BJ (cell line): ENCODE measurements at places on chromosomes 13 and 19.

DNA sequence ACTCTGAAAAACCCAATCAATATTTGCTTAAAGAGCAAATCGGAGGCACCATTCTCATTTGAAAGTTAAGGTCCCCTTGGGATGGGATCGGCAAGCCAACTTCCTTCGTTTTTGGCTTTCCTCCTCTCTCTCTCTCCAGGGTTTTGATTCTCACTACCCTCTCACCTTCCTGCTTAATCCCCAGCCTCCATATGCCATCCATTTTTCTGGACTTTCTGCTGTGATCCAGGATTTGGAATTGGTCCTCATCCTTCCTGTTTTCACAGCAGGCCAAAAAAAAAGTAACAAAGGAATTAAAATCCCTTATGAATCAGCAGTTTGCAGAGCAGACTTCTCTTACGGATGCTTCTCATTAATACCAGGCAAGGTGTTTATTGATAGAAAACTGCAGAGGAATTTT, 283.1 kb upstream of the TMTC4 start:
- DNase-seq, result no peak

- no peak for DNase-seq
Observed at GRCh38 chr13:99203601-99204579, 3.2 kb downstream of the UBAC2 start.

GRCh38 chr19:49473868-49474541, at the start of gene FLT3LG:
FLT3LG (plus strand) TSS chr19:49474215; CDS start chr19:49474640, 425 bp downstream.
- no peak for DNase-seq

GRCh38 chr13:103539265-103539664, 473.0 kb upstream of the SLC10A2 start:
- DNase-seq, result no peak

DNA sequence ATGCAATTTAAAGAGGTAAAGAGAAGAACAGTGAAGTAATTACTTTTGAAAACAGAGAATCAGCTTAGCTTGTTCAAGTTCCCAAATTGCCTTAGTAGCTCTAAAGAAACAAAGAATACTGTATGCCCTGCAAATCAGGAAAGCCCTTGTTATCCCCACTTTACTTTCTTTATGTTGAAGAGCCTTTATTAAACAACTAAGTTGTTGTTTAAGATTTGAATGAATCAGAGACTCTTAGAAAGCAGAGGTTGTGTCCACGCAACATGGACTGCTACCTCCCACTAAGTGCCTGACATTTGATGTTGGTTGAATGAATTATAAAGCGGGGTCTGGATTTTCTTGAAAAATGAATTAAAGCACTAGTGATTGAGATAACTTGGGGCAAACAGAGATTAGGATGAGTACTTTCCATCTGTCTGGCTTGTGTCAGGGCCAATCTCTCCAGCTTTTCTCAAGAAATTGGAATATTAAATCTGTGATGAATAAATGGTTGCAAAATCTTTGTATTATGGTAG, 214.7 kb downstream of the POSTN start:
- no peak for DNase-seq

DNA sequence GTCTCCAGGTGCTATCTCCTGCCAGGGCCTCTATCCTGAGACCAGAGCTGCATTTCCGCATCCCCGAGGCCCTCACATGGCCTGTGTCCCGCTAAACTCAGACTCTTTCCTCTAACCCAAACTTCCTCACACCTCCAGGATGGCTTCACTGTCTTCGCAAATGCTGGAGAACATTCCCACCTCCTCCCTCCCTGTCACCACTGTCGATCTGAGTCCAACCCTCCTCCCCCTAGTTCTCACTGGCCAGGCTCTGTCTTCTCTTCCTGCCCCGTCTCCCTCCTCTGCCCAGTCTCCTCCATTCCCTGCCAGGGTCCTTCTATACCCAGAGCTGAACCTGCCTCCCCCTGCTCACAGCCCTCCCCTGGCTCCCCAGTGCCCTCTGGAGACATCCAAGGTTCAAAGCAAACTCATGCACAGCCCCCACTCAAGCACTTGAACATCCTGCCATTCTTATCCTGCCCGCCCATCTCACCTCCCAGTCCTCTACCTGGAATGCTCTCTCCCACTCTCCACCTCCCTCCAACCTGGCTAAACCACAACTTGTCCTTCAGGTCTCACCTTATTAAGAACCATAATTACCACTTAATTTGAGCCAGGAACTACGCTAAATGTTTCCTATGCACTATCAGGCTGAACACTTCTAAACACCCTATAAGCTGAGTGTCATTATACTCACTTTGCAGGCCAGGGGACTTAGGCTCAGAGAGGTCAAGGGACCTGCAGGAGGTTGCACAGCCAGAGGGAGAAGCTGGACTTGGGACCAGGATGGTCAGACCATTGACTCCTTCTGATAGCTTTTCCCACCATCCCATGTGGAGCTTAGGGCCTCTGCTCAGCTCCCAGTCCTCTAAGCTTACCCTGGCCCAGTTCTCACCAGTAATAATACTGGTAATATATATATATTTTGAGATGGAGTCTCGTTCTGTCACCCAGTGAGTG, 961 bp upstream of the VSIG10L start:
- DNase-seq, result no peak

DNA sequence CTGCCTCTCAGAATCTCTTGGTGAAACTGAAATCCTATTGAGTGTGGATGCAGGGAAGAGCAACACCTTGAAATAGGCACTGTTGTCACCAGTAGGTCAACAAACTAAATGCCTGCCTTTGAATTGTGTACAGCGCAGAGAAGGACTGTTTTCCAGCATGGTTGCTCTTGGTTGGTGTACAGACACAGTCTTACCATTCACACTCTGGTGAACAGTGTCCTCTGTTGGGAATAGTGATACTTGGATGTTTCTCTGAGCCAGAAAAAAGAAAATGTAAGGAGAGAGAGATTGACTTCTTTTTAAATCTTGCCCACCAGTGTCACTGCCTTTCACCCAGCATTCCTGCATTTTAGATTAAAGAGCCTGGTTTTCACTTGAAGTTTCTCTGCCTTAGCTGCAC, 179.7 kb downstream of the STK24 start:
- no peak for DNase-seq

- DNase-seq, result no peak
Observed at GRCh38 chr13:49587311-49587847, 2.0 kb upstream of the RCBTB1 start.

GRCh38 chr13:39777527-39778061, 122.1 kb downstream of the COG6 start:
- peak; percentile 52 for DNase-seq

GRCh38 chr13:77383097-77383496, 56.2 kb upstream of the MYCBP2 start:
- no peak for DNase-seq

DNA sequence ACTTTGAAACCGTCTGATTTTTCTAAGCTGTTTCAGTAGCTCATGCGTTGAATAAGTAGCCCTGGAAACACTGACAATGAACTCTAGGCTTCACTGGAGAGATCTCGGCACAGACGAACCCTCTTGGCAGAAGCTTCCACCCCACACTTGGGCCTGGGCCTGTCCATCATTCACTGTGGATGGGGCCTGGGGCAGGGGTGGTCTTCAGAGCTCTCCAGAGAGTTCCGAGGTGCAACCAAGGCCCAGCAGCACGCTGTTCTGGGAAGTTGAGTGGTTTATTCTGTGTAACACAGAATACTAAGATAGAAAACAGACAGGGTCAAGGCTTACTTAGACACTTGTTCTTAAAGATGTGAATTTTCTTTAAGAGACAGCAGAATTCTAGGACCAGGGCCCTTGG, 21.9 kb downstream of the NAXD start:
- no peak for DNase-seq

- no peak for DNase-seq
Observed at GRCh38 chr19:5463959-5464358, 8.7 kb downstream of the ZNRF4 start.

DNA sequence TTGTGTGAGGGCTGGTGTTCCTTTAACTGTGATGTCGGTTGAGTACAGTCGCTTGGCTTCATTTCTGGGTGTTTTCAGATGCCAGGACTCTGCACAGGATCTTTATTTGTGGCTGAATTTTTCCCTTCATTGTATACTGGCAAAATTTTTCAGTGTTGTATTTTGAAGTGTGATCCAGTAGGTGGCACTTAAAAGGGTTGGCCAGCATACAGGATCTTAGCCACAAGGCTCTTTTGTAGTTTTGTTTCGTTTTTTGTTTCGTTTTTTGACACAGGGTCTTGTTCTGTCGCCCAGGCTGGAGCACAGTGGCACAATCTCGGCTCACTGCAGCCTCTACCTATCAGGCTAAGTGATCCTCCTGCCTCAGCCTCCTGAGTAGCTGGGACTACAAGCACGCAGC, 8.7 kb downstream of the FCAR start:
- no peak for DNase-seq

DNA sequence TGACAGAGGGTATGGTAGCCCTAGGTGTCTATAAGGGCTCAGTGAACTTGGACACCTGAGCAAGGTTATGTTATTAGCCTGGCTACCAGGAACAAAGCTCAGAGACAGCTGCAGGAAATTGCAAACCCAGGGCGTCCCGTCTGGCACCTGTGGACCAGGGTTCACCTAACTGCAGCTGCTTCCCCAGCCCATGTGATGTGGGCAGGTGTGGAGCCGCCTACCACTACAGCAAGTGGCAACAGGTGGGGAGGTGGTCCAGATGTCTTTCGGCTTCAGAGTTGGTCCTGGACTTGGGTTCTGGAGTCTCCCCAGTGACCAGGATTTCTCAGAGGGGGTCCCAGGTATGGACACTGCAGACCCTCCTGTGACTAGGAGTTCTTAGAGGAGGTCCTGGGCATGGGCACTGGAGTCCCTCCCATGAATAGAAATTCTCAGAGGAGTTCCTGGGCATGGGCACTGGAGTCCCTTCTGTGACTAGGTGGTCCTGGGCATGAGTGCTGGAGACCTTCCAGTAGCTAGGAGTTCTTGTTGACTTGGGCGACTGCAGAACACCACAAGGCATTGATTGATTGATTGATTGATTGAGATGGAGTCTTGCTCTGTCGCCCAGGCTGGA, 25.2 kb downstream of the ACTL9 start:
- no peak for DNase-seq
